Smooth muscle cell of the coronary artery (primary cell): ENCODE measurements at places on chromosomes 13 and 19. TPM values are rescaled to one million over a fixed set of nuclear protein-coding genes. Genes with fewer than 3 reads are reported as not detected.

The GDF15 gene
- 17.9 and 53.0 TPM in 2 replicates for total RNA-seq

The DOHH gene
- 6.0 and 14.1 TPM in 2 replicates for total RNA-seq

The KLK3 gene
- not detected in 2 replicates for total RNA-seq

The CDX2 gene
- not detected in 2 replicates for total RNA-seq

The IRGC gene
- total RNA-seq: not detected in 2 replicates

The URAD gene
- total RNA-seq: not detected in 2 replicates

The HSPH1 gene
- total RNA-seq: 26.7 and 32.4 TPM in 2 replicates

The PSG2 gene
- not detected in 2 replicates for total RNA-seq

The PTH2 gene
- not detected in 2 replicates for total RNA-seq

The FCER2 gene
- total RNA-seq: not detected in 2 replicates

The ONECUT3 gene
- not detected in 2 replicates for total RNA-seq

The ZNF575 gene
- total RNA-seq: 0.08 and 0.12 TPM in 2 replicates

The FLT3 gene
- total RNA-seq: not detected in 2 replicates

The PNMA8A gene
- total RNA-seq: 0.94 and 6.5 TPM in 2 replicates
